Activated gamma-delta T cell treated with Interleukin-2 at 50 U/mL for 16 hours (primary cell): ENCODE measurements at places on chromosomes 13 and 19.

GRCh38 chr13:113001241-113002140, 32.5 kb downstream of the MCF2L start:
- no peak for DNase-seq

DNA sequence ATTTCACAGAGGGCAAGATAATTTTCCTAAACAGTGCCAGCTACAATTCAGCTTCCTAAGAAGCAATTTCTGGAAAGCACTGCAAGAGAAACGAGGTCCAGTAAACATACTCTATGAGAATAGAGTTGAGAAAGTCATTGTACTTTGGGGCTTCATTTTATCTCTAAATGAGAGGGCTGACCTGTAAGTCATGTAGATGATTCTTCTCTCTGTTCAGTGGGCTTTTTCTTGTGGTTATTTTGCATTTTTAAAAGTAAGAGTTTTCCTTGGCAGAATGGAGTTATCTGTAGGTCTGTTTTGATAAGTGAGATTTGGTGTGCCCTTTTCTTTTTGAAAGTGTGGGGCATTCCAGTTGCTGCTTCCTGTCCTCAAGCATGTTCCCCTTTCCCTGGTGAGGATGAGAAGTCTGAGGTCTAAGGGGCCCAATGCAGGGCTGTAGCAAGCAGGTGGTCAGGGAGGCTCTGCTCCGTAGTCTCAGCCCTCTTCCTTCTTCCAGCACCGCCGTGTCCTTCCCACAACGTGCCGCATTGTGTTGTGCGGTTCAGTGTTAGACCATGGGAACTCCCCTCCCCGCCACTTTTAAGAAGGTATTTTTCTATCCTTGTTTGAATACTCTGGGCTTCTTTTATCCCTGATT, 86.3 kb downstream of the ARHGEF7 start:
- DNase-seq: no peak

DNA sequence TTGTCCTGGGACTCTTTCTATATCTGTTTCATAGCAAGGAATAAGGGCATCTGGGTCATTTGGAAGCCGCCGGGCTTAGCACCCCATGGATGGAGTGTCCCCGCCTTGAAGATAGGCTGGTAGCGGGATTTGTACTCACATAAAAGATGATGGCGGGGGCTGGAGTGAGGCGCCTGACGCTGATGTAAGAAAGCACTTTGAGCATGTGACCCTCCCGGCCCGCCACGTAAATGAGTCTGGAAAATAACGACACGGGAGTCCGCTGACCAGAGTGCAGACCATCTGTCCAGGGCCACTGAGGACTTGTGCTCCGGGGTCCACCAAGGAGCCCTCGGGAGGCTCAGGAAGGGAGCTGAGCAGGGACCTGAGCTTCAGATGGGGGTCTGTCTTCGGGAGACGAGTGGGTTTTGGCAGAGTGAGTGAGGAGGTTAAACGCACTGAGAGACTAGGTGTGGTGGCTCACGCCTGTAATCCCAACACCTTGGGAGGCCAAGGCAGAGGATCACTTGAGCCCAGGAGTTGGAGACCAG, 25.8 kb downstream of the SLC7A9 start:
- no peak for DNase-seq

DNA sequence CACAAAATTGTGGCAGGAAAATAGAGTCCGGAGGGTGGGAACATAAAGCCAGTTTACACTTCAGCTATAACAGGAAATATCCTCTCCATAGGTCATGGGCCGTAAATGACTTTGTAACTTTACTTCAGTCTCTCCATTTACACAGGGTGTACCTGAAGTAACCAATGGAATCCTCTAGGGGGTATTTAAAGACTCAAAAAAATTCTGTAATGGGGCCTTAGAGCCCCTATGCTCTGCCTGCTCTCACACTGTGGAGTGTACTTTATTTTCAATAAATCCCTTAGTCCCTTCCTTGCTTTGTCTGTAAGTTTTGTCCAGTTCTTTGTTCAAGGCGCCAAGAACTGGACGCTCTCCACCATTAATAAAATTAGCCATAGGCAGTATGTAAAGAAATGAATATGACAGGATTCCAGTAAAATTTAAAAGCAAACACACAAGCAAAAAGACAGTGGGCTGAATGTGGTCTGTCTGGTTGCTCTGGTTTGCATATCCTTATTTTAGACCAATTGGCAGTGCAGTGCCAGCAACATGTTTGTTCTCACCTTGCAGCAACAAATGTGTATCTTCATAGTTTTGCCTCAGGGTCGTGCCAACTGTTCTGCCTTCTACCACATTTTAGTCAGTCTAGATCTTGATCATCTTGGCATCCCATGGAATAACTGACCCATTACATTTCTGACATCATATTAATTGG, 801.5 kb upstream of the SPRY2 start:
- DNase-seq: no peak

- no peak for DNase-seq
Observed at GRCh38 chr13:27188239-27188638, 16.6 kb upstream of the USP12 start.

DNA sequence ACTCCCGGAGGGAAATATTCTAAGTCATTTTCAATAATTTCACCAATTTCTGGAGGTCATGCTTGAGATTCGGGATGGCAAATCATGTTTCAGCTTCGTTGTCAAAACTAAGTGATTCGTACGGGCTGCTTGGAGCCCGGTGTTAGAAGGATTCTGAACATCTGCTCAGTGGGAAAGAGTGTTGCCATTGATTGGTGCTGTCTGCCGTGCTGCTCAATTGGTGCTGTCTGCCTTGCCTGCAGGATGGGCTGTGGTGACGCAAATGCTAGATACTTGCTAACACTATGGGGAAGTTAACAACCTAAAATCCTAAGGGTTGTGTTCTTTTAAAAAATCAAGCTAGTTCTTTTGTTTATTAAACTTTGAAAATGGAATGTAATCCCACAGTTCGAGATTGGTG, 17.3 kb upstream of the CACNG8 start:
- no peak for DNase-seq

DNA sequence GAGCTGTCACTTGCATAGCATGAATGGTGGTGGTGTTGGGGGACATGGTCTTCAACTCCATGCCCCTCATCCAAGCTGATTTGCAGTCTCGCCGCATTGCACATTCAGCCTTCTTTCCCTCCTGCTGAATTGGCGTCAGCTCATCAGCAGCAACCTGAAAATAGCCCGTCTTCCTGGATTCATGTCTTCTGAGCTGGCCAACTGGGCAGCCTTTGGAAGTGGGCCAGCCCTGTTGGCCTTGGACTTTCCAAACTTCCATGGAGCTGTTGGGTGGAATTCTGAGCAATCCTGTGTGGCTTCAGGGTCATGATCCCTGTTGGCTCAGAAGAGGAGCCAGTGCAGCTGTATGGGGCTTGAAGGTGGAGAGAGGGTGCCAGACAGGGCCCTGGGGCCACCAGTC, 68.8 kb downstream of the ZNF536 start:
- no peak for DNase-seq

GRCh38 chr13:21925720-21926119, 254.8 kb downstream of the FGF9 start:
- no peak for DNase-seq

DNA sequence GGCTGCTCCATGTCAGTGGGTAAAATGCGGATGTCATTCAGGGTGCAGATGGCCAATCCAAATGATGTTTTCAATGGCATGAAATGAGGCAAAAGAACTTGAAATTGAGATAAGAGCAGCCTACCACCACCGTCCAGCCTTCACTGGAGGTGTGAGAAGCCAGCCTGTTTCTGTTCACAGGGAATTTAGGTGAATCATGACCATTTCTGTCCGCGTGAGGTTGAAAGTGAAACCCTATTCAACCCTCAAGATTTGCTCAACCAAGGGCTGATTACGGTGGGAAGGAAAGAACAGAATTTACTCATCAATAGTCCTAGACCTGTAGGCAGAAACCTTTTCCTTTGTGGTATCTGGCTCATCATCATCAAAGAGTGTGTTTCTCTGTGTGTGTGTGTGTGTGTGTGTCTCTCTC, 370.7 kb downstream of the COG6 start:
- no peak for DNase-seq

- no peak for DNase-seq
Observed at GRCh38 chr13:99659226-99659625, 158.0 kb downstream of the TM9SF2 start.

GRCh38 chr13:100106705-100107104, 17.8 kb downstream of the PCCA start:
- DNase-seq: no peak

GRCh38 chr19:18501832-18502231, 20.0 kb downstream of the ELL start:
- DNase-seq: no peak

DNA sequence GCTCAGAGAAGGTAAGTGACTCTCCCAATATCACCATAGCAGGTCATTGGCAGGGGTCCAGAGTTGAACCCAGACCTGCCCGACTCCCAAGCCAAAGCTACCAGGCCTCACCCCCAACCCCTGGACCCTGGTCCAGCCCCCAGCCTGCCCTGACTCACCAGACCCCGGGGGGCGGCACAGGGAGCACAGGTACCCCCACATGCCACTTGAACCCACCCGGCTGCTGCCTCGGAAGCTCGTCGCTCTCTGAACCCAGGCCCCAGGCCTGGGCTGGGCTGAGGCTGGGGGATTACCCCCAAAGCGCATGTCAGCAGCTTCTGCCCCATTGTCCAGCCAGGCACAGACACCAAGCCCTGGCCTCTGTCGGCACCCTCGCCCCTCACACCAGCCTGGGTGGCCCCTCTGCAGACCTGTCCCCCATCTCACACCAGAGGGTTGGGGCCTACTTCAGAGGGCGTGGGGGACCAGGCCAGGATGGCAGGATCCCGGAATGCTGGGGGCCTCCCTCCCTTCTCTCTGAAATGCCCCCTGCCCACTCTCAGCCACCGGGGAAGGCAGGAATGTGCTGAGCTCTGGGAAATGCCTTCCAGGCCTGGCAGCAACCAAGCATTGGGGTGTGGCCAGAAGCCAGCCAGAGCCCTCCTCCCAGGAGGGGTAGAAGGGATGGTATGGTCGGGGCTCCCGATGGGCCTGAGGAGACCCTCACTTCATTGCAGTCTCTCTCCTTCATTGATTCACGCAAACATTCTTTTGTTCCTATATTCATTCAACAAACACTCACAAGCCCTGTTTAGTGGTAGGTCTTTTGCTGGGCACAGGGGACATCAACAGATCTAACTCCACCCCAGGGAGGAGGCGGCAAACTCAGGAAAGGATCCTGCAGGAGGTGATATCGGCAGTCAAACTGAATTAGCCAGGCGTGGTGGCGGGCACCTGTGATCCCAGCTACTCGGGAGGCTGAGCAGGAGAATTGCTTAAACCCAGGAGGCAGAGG, 1.7 kb upstream of the PRX start:
- no peak for DNase-seq

DNA sequence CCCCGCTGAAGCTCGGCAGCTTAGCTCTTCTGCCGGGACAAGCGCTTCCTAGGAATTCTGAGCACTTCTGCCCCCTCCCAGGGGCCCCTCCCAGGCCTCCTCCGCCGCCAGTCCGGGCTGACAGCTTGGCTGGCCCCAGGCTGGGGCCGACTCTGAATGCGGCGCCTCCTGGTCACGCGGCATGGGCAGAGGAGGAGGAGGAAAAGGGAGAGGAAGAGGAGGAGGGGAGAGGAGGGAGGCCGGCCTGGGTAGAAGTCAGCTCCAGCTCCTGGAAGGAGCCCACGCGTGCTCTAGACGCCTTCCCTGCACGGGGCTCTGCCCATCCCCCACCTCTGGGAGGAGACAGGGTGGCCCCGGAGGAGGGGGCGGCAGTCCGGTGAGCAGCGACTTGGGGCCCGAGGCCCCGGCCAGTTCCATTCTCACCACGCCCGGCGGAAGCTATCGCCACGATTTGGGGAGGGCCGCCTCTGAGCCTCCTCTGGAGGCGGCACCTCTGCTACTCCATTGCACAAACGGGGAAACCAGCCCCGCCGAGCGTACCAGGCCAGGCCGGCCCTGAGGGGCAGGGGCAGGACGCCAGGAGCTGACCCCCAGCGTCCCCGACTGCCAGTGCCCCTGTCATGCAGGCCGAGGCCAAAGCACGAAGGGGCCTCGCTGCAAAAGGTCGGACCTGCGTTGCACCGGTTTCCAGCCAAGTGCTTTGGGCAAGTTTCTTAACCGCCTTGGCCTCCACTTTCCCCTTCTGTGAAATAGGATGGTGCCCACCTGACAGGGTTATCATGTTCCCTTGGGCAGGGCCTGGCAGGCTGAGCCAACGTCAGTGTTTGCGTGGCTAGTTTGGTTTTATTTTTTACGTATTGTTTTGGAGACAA, 31.6 kb downstream of the CCNE1 start:
- DNase-seq: no peak

- DNase-seq: no peak
Observed at GRCh38 chr13:73075954-73076353, 17.1 kb downstream of the KLF5 start.

DNA sequence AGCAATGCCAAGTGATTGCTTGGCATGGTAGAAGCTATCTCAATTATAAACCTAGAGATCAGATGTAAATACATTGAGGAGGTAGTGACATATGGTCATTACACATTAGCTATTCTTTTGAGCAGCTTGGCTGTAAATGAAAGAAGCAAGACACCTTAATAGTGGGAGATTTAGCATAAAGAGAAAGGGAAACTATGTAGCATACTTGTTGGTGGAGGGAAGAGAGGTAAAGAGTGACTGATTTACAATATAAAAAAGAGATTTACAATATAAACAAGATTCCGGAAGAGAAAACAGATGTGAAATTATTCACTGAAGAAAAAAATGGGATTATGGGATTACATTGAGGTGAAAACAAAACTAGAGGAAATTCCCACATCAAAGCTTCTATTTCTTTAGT, 2009.6 kb downstream of the OLFM4 start:
- no peak for DNase-seq

- DNase-seq: no peak
Observed at GRCh38 chr13:53848366-53848961, 819.9 kb downstream of the OLFM4 start.

DNA sequence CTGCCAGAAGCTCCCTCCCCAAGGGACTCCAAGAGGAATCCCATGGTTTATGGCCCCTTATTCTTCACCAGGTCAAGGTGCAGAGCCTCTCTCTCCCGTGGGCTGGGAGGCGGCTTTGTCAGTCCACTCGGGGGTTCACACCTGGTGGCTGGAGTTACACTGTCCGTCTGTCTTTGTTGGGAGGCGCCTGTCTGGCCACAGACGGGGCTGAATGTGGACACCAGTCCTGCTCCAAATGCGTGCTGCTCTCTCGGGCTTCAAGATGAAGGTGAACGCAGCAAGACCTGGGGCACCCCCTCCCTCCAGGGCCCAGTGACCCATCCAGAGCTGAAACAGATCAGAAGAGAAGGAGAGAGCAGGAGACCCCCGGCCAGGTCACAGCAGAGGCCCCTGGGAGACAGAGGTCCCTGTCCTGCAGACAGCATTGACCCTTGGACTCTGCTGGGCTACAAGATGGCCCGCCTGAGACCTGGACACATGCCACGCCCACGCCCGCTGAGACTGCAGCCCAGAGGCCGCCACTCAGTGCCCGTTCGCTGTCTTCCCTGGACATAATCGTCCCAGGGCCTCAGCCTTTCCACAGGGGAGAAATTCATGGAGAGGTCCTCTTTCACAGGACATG, 29.9 kb upstream of the TUBGCP3 start:
- no peak for DNase-seq

- DNase-seq: no peak
Observed at GRCh38 chr19:4067396-4068046, 822 bp upstream of the ZBTB7A start.

- DNase-seq: no peak
Observed at GRCh38 chr13:95100525-95101433, 200.5 kb downstream of the ABCC4 start.
